ENCODE measurements at places on chromosomes 1 and 21.
A peak's percentile ranks its signal among the peaks of the same experiment; 100 is the strongest.

DNA sequence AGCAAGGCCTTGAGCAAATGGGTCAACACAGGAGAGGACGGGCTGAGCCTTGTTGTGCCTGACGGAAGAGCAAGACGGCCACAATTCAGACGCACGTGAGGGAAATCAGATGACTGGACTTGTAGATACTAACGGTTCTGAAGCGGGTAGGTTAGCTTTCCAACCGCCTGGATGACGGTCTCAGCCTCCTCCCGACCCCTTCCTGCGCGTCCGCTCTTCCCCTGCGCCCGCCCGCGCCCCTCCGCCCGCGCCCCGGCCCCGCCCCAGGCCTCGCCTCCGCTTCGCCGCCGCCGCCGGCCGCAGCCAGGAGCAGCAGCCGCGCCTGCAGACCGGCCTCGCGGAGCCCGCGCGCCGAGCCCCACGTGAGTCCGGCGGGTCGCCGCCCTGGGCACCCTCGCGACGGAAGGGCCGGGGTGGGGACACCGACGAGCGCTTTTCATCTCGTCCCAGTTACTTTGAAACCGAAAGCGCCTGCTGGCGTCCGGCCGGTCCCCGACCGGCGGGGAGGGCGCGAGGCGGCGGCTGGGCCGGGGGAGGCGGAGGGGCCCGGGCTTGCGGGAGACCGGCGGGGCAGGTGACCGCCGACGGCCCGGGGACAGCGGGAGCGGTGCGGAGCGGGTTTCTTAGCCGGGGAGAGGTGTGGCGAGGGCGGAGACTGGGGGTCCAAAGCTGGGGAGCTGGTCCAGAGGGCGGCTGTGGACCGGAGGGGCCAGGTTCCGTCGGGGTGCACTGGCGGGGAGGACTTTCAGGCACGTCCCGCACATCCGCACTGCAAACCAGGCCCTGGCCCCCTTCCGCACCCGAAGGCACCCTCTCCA, at the start of gene TRAF5:
Gene TRAF5, plus strand, starts transcription at position 306 of the 818 bp plus-strand sequence. CDS start 26,407 bp downstream, outside the sequence.
- peak; percentile 60 for DNase-seq

- no peak for DNase-seq
Measured at GRCh38 chr1:34054920-34055319, 110.1 kb downstream of the CSMD2 start.

- DNase-seq: no peak
Measured at GRCh38 chr1:206742719-206743383, 27.7 kb upstream of the IL19 start.

DNA sequence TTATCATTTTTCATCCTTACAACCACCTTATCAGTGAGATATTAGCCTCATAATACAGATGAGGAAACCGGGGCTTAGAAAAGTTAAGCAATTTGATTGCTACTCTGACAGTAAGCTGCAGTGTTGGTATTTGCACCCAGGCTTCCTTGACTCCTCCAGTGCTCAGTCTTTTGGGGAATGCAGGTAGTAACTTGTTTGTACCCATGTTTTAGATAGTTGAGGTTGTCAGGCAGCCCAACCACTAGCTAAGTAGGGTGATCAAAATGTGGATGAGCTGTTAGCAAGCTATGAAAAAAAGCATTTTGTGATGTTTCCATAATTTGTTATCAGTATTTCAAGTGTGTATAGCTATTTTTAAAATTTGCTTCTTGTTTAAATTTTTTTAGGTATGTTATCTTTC, 80.8 kb downstream of the SASS6 start:
- no peak for DNase-seq

GRCh38 chr1:58879464-58879863, 95.6 kb upstream of the JUN start:
- DNase-seq: no peak

- peak; percentile 34 for DNase-seq
Measured at GRCh38 chr1:11961230-11961629, 19.0 kb upstream of the MFN2 start.
